NCI-H1092 (cell line): ENCODE measurements at places on chromosomes 5 and 9.

GRCh38 chr5:137582218-137582617 lies 83.1 kb upstream of the SPOCK1 start:
- no peak for DNase-seq

GRCh38 chr5:57174128-57174889 lies 450 bp downstream of the GPBP1 start:
- DNase-seq: no peak

GRCh38 chr5:1204693-1205242 lies 3.4 kb downstream of the SLC6A19 start:
- DNase-seq: no peak

- no peak for DNase-seq
These were observed 2.5 kb downstream of the FEM1C start for GRCh38 chr5:115542086-115542485.

GRCh38 chr5:149063896-149064478 lies 1.1 kb upstream of the SH3TC2 start:
- DNase-seq: no peak

- no peak for DNase-seq
These were observed 192.9 kb upstream of the SLC27A6 start for GRCh38 chr5:128772356-128772755.

GRCh38 chr5:100616291-100616690 lies 81.1 kb downstream of the FAM174A start:
- DNase-seq: no peak

GRCh38 chr5:42277293-42277692 lies 145.9 kb upstream of the GHR start:
- DNase-seq: no peak

- no peak for DNase-seq
These were observed 1.4 kb downstream of the ZFR start for GRCh38 chr5:32443145-32443540.

- DNase-seq: no peak
These were observed 189.0 kb downstream of the SEC61B start for GRCh38 chr9:99411068-99411467.

GRCh38 chr9:124006448-124007361 lies 4.9 kb upstream of the LHX2 start:
- no peak for DNase-seq

DNA sequence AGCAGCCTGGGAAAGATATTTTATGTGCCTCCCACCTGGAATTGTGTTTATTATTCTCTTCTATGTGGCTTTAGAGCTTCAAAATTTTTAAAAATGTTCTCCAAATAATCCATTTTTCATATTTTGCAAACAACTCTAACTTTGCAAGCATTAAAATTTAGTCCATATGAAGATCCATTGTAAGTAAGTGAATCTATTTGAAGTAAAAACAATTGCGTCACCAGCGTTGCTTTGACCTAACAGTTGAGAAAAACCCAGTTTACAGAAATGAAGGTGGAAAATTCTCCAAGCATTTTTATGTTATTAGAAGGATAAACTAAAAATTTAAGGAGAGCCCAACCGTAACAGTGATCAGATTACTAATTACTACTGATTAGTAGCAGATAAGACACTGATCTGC lies 38.9 kb upstream of the TLX3 start:
- DNase-seq: no peak

DNA sequence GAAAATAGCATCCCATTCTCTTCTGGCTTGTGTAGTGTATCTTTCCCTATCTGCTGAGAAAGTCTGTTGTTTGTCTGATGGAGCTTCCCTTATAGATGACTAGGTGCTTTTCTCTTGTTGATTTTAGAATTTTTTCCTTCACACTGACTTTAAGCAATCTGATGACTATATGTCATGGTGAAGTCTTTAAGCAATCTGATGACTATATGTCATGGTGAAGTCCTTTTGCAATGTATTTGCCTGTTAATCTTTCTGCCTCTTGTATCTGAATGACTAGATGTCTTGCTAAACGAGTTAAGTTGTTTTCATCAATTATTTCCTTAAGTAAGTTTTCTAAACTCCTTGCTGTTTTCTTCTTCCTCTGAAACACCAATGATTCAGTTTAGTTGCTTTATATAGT lies 80.5 kb downstream of the RNF130 start:
- no peak for DNase-seq

DNA sequence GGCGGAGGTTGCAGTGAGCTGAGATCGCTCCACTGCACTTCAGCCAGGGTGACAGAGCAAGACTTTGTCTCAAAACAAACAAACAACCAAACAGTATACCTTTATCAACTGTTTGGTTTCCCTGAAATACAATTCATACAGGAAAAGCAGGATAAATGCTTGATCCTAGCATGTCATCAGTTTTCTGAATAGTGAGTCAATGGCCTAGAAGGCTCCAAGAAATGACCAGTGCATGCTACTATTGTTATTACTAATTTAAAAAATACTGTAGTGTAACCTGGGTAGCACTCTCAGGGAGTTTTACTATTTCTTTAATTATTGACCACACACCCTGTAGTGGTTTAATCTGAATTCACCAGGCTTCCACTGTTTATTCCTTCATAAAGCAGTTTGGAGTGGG lies 101.0 kb upstream of the PTPN3 start:
- no peak for DNase-seq

DNA sequence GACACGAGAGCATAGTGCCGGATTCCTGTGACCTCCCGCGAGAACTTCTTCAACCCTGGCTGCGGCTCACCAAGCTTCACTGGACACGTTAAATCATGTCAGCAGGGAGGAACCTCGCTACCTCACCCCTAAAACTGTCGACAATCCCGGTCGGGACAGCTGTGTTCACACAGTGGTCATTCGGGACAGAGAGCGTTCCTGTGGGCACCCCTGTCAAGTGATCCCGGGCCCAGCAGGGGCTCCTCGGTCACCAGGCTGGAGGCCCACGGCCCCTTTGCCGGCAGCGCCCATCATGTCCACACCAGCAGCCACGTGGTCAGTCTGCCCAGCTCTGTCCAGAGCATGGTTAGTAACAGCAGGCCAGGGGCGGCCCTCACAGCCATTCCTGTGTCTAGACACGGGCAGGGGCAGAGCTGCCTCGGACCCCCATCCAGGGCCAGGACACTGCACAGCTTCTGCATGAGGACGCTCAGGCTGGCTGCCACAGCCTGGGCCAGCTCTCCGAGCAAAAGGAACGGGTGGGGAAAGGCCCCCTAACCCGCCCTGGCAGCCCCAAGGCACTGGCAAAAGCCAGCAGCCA lies 3.5 kb downstream of the INPP5E start:
- DNase-seq: no peak

DNA sequence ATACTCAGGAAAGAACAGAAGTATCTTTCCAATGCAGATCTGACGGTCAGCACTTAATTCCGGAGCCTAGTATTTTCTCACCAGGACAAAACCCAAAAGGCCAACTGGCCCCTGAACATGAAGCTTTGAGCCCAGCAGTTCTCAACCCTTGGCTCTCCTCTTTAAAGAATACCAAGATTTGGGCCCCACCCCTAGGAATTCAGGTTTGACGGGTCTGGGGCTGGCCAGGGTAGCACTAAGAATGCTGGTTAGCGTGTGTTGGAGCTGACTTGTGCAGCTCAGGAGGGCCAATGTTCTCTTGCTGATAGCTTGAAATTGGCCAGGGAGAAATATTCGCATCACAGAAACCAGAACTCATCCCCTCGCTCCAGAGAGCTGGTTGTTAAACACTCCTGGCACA lies 88.3 kb upstream of the PTCH1 start:
- DNase-seq: no peak

- DNase-seq: no peak
These were observed 93.9 kb downstream of the CD180 start for GRCh38 chr5:67102708-67103107.
